Activated CD8-positive, alpha-beta T cell treated with anti-CD3 and anti-CD28 coated beads, Interleukin-2, amount 10 ng/mL, durations not matched to agents 7 days and 5 days (primary cell): ENCODE measurements at places on chromosomes 5 and 9.

- H3K4me3 ChIP-seq: no peak overlapping the region
- no peak overlapping the region for H3K27ac ChIP-seq
- DNase-seq: no peak
- H3K4me1 ChIP-seq: no peaks in the 10 kb centered on the region
- no peaks in the 10 kb centered on the region for H3K36me3 ChIP-seq
Measured at GRCh38 chr9:82706786-82707185, 356.2 kb downstream of the RASEF start.

DNA sequence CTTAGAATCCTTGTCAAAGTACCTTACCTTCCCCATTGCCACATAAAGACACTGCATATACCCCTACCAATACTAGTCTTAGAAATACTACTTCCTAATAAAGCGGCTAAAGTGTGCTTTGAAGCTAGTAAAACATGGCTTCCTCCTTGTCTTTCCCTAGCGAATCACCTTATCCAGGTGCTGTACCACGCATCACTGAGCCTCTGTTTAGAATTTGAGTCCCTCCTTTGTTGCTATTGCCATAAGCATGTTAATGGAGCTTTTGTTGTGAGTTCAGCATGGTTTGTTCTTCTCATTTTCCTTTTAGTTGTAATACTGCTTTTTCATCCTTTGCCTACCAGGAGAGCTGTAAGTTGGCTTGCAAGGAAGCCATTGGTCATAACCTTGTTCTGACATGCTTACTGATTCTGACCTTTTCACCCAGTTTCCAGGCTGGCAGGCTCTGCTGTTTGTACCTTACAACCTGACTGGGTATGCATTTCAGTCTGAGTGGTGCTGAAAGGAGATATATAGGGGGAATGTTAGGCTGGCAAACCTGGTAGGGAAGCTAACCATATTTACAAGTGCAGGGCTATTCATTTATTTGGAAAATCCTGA is 49.8 kb downstream of the LMNB1 start:
- H3K27ac ChIP-seq: no peak overlapping the region
- H3K4me3 ChIP-seq: no peak overlapping the region
- no peaks in the 10 kb centered on the region for H3K4me1 ChIP-seq
- H3K36me3 ChIP-seq: peaks cover 80% of the 10 kb centered on the region
- no peak for DNase-seq

DNA sequence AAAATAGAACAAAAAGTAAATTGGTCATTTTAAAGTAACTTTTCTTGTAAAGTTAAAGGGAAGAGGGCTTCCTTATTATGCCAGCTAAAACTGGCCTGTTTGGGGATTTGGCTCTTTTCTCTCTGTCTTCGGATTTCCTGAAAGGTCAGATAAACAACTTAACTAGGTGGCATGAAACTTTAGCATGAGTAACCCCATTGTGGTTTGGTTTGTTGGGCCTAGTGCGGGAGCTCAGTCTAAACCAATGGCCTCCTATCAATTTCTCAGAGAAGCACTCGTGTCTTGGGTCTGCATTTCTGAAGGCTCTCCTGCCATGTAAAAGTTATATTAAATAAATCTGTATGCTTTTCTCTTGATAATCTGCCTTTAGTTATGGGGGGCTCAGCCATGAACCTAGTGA is 48.5 kb upstream of the ANKH start:
- peaks cover 2% of the 10 kb centered on the region for H3K27me3 ChIP-seq
- no peaks in the 10 kb centered on the region for H3K36me3 ChIP-seq
- peaks cover 16% of the 10 kb centered on the region for H3K4me1 ChIP-seq
- H3K4me3 ChIP-seq: no peak overlapping the region

DNA sequence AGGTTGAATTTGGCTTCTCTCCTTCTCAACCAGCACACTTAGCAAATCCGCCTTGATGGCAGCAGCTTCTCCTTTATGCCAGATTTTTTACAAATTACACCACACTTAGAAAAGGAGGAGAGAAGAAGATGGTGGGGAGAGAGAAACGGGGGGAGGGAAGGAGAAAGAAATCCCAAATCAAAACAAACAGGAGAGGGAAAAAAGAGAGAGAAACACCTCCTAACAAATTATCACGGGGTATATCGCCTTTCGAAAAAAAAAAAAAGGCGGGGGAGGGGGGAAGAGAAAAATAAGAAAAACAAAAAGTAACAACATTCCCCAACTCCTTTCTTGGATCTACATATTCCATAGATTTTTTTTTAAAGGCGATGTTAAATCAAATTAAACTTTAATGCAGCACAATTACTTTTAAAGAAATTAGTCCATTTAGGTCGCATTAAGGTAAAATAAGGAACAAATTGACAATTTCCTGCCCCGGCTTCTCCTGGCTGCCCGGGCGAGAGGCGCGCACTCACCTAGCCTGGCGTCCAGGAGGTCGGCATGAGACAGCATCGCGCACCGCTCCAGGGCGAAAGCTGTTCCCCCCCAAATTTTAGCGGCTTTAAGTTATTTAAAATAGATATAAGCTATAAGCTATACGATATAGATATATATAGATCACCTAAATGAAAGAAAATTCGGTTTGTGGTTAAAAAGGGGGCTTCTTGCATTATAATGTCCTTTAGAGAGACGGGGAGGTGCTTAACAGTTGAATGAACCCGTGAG is at the start of gene OTP:
Gene OTP (minus strand): TSS at position 716 of the 765 bp plus-strand sequence. CDS start 164 bp downstream, at position 552.
- DNase-seq: no peak
- H3K4me1 ChIP-seq: peaks cover 11% of the 10 kb centered on the region
- H3K27ac ChIP-seq: peak within 1 kb of the TSS; percentile 48

- DNase-seq: no peak
- H3K27me3 ChIP-seq: no peaks in the 10 kb centered on the region
- no peak overlapping the region for H3K4me3 ChIP-seq
- H3K27ac ChIP-seq: no peak overlapping the region
Measured at GRCh38 chr9:127838375-127839078, 15.9 kb downstream of the ENG start.

DNA sequence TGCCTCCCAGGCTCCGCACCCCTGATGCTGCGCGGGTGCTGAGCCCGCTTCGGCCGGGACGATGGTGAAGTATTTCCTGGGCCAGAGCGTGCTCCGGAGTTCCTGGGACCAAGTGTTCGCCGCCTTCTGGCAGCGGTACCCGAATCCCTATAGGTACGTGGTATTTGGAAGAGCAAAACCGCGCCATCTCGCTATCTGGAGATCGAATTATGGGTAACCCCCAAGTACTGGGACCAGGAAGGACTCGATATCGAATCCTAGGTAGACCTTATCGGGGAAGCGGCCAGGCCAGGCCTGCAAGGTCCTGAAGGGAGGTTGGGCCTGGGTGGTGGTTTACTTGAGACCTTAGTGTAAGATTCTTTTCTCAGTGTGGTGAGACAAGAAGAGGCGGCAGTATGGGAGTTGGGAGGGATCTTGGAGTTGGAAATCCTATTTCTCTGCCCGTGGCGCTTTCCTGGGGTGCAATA is 359 bp downstream of the PRELID1 start:
- peak overlapping the region; percentile 90 for H3K27ac ChIP-seq
- H3K27me3 ChIP-seq: no peaks in the 10 kb centered on the region
- H3K4me3 ChIP-seq: peak overlapping the region; percentile 93
- DNase-seq: peak; percentile 49
- H3K36me3 ChIP-seq: peaks cover 70% of the 10 kb centered on the region

DNA sequence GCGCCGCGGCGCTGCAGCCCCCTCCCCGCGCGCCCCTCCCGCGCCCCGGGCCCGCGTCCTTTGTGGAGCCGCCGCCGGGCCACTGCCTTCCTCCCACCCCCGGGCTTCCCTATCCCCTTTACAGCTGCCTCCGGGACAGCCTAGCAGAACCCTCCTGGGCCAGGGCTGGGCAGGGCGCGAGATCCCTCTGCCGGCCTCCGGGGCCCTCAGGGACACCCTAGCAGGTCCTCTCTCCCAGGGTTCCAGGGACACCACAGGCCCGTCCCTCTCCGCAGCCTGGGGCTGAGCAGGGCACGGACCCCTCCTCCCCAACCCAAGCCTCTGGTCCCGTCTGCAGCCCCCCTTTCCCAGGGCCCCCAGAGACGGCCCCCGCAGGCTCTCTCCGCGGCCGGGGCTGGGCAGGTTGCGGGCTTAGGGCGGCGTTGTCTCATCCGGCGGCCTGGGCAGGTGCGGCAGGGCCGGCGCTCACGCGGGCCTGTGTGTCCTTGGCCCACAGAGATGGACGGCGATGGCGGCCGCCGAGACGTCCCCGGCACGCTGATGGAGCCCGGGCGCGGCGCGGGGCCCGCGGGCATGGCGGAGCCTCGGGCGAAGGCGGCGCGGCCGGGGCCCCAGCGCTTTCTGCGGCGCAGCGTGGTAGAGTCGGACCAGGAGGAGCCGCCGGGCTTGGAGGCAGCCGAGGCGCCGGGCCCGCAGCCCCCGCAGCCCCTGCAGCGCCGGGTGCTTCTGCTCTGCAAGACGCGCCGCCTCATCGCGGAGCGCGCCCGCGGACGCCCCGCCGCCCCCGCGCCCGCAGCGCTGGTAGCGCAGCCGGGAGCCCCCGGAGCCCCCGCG is 710 bp downstream of the WNK2 start:
- DNase-seq: no peak

DNA sequence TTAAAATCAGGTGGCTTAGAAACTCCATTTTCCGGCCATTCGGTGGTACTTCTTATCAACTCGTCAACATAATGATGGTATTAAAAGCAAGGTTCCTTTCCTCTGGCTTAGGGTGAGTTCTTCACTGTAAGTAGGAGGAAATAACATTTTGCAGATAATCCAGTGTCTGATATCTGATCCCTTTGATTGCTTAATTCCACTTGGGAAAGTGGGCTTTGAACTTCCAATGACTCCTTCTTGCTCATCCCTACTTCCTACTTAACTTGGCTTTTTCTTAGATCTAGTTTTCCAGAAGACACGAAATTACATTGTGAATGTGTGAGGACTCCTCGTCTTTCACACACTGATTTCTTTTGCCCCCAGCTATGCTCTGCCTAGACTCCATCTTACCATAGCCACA is 31.5 kb downstream of the DDX31 start:
- H3K27me3 ChIP-seq: no peaks in the 10 kb centered on the region
- no peak for DNase-seq
- H3K4me1 ChIP-seq: no peaks in the 10 kb centered on the region
- peaks cover 12% of the 10 kb centered on the region for H3K36me3 ChIP-seq
- no peak overlapping the region for H3K4me3 ChIP-seq

DNA sequence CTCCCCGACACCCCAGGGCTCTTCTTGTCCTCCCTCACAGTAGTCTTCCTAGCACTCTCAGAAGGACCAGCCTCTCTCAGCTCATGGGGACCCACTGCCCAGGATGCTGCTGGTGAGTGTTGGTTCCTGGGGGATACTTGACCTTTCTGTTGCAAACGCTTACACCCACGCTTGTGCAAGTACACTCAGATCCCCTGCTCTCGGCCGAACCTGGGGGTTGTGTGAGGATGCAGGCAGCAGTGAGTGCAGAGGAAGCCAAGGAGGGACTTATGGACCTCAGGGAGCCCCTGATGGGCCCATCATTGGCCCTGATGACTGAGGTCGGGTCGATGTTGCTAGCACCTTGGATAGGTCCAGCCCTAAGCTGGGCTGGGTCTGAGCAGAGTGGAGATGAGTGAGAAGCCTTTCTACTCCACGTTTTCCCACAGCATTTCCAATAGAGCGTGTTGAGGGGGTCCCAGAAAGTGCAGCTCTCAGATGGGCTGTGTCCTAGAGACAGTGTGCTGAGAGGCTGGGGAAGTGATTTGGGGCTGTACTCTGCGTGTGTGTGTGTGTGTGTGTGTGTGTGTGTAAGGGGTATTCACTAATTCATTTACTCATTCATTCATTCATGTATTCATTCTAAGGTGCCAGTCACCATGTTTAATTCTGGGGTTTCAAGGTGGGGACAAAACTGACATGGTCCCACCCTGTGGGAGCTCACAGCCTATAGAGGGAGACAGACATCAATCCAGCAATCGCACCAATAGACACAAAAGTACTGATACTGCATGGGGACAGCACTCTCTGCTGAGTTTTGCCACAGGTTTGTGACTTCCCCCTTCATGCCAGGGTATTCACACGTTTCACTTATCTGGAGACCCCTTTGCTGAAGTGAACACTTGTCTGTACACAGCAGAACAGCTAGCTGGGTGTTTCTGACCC is 25.2 kb upstream of the PITX1 start:
- no peaks in the 10 kb centered on the region for H3K4me1 ChIP-seq
- H3K36me3 ChIP-seq: no peaks in the 10 kb centered on the region
- H3K27me3 ChIP-seq: peaks cover 10% of the 10 kb centered on the region
- DNase-seq: no peak
- no peak overlapping the region for H3K27ac ChIP-seq
- no peak overlapping the region for H3K4me3 ChIP-seq

GRCh38 chr9:133516256-133516960 is 8.4 kb downstream of the MYMK start:
- H3K36me3 ChIP-seq: no peaks in the 10 kb centered on the region
- DNase-seq: no peak
- no peak overlapping the region for H3K4me3 ChIP-seq
- no peaks in the 10 kb centered on the region for H3K4me1 ChIP-seq

DNA sequence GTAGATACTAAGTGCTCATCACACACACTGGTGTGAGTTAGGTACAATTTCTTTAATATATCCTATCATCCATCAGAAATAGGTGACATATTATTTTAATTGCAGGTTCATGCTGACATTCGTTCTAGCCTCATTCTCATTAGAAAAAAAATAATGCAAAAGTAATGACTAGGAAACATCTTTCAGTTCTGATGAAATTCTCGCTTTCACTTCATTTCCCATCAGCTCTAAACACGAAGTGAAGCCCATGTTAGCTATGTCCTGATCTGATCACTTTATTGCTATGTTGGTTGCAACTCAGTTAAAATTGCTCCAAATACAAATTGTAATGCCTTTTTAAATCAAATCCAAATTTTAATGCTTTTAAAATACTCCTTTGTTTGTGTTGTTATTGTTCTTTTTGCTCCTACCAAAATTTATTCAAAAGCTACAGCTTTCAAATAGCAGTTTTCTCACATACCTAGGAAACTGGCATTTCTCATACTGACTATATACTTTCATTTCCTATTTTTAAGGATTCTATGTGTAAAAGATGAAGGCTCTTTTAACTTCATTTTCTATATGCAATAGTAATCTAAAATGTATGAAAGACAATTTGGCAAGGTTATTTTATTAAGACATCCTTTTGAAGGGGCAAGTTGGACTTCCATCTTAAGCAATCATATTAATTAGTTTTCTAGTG is 1237.8 kb upstream of the ACO1 start:
- no peak overlapping the region for H3K4me3 ChIP-seq
- H3K27ac ChIP-seq: no peak overlapping the region
- no peaks in the 10 kb centered on the region for H3K27me3 ChIP-seq
- no peaks in the 10 kb centered on the region for H3K36me3 ChIP-seq
- no peaks in the 10 kb centered on the region for H3K4me1 ChIP-seq

DNA sequence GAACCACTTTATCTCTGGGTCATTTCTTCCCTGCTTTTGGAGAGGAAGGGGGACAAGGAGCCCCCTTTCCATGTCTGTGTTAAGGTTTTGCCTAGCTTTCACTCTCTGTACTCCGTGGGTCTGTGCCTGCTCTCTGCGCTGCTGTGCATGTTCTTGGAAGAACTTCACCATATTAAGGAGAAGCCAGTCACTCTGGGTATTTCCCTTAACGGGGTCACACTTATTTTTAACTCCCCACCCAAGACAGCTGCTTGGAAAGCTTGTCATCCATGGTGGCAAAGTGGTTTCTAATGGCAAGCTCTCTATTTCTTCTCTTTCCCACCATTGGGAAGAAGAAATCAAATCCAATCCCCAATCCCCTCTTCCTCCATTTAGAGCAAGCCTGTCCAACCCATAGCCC is 44.8 kb upstream of the HMHB1 start:
- H3K36me3 ChIP-seq: no peaks in the 10 kb centered on the region
- H3K4me1 ChIP-seq: no peaks in the 10 kb centered on the region
- DNase-seq: no peak
- no peak overlapping the region for H3K4me3 ChIP-seq

GRCh38 chr5:112535356-112535755 is 116.3 kb upstream of the EPB41L4A start:
- H3K4me3 ChIP-seq: no peak overlapping the region
- DNase-seq: no peak
- no peak overlapping the region for H3K27ac ChIP-seq
- no peaks in the 10 kb centered on the region for H3K36me3 ChIP-seq
